Cerebellar cortex (tissue), 1 donor: ENCODE measurements at places on chromosomes 6 and 20.

DNA sequence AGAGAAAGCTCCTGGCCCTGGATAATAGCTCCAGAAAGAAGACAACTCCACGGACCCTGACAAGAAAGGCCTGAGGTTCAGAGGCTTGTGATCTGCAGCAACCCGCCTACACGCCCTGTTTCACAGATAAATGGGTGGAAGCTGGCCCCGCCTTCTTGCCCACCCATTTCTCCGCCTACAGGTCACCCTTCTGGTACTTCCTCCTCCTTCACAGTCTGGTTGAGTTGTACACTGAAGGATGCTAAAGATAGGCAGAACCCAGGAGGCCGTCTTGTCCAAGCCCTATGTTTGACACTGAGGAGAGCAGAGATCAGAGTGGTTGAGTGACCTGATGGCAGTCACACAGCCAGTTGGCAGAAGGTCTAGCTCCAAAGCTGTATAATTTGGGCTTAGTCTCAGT, 34.2 kb upstream of the MDGA1 start:
- no peak for DNase-seq

DNA sequence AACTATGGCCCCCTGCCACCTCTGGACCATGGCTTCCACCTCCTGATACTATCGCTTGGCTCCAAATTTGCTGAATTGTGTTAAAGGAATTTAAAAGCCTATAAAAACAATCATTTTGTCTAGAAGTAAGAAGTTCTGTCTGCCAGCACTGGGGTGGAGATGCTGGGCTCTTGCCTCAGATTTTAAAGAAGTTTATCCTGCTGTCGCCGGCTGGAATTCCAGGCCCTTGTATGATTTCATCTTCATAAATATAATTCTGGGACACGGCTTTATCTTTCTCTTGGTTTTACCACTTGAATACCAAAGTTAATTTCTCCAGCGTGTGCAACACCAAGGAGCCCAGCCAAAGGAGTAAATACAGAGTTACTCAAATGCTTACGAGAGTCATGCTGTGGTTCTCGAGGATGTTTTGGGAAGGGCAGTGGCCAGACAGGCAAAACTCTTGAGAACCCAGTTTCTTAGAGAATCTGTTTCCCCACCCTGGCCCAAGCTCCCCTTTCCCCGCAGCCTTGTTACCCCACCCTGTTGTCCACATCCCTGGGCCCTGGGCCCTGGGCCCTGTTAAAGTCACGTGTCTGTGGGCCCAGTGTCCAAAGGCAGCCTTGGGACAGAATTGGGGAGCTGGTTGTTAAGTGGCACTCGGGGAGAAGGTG, 31.9 kb downstream of the C6orf89 start:
- no peak for DNase-seq

DNA sequence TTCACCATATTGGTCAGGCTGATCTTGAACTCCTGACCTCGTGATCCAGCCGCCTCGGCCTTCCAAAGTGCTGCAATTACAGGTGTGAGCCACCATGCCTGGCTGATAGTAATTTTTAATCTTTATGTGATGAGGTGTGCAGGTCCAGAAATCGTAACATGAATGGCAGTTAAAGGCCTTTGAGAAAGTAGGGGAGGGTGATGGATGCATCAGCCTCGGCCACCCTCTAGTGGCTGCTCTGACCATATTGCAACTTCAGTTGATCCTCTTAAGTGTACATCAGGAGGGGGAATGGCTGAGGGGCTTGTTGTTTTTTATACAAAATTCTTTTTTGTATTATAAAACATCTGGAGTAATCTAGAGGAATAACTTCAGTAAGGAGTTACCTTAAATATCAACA, 193.0 kb downstream of the ZFAND3 start:
- DNase-seq = peak; percentile 79

GRCh38 chr6:5095236-5095635, 10.1 kb downstream of the PPP1R3G start:
- no peak for DNase-seq

DNA sequence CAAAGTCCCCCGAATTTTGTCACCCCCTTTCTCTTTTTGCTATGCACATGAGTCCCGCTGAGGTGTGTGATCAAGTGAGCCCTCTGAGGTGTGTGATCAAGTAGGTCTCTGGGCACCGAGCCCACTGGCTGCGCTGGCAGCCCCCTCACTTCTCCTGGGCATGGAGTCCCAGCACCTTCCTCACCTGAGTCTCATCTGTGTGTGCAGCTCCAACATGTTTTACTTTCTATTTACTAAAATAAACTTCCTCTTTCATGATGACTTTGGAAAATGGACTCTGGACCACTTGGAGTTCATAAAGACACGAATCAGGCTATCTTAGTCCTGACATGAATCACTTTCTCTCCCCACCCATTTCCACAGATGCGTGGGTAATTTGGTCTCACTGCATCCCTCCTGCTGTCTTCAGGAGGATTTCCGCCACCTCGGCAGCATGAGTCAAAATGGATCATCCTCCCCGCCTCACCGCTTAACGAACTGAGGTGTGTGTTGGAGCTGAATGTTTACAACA, 39.8 kb downstream of the PRDM1 start:
- DNase-seq = no peak

DNA sequence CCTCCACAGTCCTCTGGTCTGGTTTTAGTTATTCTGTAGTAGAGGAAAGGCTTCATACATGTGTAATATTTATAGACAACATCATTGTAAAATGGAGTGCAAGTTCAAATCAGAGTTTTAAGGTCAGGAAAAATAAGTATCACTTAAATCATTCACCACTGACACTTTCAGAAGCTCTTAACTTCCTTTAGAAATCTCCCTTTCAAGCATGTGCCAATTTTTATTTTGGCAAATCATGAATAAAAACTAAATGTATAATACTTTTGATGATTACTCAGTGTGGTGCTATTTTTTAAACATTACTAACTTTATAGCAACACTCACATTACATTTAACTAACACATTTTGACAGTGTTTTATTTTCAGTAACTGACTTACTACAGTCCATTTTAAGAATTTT, 112.2 kb downstream of the OGFRL1 start:
- DNase-seq = no peak

DNA sequence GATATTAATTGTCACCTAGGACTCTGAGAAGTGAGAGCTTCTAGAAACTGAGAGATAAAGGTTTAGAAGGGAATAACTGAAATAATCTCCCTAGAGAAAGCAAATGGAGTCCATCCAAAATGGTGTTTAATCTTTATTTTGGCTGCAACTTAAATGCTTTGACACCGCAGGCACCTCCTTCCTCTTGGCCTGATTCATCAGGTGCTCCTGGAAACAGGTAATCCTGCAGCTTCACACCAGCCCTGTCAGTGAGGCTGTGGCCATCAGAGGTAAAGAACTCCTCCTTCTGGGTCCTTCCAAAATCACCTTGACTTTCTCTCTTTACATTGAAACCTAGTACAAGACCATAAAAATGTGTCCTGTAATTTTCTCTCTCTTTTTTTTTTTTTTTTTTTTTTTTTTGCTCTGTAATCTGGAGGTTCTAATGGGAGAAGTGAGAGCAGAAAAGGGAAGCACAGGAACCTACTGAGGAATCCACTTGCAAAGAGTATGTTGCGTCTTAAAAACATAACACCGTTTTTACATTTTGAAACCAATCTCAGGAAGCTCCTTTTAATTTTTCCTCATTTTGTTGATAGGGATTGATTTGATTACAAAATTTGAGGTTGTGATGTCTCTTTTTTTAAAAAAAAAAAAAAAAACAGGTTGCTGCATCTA, 124.2 kb downstream of the LRRC1 start:
- no peak for DNase-seq

DNA sequence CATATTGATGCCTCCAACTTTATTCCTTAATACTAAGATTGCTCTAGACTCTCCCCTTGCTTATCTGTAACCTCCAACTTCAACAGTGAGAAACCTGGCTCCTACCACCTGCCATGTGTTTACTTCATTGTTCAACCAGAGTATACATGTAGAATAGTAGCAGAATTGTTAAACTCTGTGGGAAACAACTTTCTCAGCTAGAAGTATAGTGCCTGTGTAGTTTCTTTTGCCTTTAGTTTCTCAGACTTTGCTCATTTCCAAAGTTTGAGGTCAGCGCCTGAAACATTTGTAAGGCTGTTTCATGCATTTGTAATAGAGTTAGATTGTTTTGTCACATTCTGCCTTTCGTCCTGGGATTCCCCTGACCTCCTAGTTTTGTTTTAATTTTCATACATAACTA, 34.9 kb upstream of the HECA start:
- DNase-seq = no peak

DNA sequence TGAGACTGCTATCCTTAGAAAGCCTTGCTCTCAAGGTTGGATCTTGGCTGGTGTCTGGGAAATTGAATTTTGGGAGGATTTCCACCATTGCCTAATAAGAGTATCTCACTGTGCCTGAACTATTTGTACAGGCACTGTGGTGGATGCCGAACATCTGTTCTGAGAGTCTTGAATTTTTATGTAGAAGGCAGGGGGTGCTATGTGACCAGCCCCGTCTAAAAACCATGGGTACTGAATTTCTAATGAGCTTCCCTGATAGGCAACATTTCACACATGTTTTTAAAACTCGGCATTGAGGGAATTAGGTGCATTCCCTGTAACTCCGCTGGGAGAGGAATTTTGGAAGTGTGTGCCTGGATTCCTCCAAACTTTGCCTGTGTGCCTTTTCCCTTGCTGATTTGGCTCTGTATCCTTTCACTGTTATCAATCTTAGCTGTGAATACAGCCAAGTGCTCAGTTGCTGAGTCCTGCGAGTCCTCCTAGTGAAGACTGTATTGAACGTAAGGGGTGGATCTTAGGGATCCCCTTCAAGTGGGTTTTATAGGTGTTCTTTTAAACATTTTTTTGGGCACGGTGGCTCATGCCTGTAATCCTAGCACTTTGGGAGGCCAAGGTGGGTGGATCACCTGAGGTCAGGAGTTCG, 27.6 kb upstream of the SCAF8 start:
- DNase-seq = peak; percentile 2

DNA sequence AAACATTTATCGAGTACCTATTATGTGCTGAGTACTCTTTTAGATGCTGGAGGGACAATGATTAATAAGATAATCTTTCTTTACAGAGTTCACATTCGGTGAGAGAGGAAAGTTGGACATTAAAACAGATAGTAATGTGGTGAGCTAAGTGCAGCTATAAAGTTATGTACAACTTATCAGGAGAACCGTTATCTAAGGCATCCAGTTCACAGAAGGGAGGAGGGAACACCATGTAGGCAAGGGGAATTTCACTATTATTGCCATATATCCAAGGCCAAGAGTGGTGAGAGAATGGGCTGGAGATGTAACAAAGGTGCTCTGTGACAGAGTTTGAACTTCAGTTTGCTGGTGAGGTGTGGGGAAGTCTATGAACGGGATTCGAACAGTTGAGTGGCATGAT, 105.8 kb downstream of the CARMIL1 start:
- DNase-seq = no peak

- no peak for DNase-seq
Observed at GRCh38 chr20:32605167-32605656, 20.1 kb upstream of the NOL4L start.

DNA sequence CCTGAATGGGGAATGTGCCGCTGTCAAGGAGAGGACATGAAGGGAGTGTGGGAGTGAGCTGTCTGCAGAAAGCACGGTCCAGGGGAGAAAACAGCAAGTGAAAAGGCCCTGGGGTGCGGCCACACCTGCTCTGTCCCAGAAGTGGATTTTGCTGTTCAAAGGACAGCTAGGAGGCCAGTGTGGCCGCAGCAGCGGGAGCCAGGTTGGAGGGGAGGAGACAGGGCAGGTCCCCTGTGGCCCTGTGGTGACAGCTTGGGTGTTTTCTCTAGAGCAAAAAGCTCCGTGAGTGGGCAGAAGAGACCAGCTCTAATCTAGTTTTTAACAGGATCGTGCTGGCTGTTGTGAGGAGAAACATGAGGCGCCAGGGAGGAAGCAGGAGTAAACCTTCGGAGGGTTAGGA, 4.5 kb upstream of the SLC52A3 start:
- DNase-seq = no peak

DNA sequence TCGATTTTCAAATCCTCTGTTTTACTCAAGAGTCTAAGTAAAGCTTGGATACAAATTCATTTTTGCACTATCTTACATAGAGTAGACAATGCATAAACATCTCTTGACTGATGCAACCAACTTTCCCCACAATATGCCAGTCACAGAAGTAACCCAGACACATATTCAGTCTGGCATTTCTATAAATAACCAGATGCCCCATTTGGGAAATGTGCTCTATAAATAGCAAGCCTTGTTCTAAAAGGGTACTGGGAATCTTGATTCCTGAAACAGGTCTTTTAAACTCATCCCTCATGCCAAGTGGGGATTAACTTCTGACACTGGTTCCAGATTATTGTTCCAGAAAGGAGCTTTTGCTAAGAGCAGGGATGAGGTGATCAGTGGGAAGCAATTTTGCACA, 411.7 kb downstream of the EPM2A start:
- DNase-seq = no peak

DNA sequence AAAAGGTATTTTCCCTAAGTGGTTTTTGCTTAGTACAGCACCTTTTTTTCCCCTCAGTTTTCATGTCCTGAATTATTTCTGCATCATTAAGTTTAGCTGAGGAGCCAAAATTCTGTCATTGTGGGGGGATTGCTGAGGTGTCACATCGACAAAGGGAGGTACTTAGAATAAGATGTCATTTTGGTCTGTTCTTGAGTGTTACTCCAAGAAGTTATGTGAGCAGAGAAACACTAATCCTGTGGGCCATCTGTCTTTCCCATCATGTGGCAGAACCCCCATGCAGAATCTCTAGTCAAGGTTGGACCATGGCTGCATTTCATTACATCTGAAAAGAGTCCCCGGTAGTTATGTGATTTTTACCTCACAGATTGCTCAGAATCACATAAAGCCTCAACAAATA, 167.8 kb upstream of the CENPW start:
- DNase-seq = peak; percentile 70

DNA sequence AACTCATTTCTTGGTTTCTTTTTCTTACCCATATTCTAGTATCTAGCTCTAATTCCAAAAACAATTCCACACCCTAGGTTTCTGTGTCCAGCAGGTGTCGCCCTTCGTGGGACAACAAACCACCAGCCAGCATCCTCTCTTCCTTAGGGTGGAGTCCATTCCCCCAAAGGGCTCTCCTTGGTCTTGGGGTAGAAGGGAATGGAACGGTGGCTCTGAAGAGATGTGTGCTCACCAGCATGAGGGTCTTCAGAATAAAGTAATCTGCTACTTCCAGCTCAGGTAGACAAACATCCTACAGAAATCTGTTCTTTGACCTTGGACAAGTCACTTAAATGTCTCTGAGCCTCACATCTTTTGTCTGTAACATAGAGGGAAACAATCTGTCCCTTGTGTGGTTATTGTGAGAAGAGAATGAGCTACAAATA, 7.2 kb downstream of the HLA-DMB start:
- peak; percentile 80 for DNase-seq

GRCh38 chr6:5497896-5498578, 236.7 kb downstream of the FARS2 start:
- DNase-seq = no peak

GRCh38 chr6:41439524-41440418, 104.4 kb downstream of the NCR2 start:
- DNase-seq = no peak
